CD8-positive, alpha-beta memory T cell (primary cell): ENCODE measurements at places on chromosomes 2 and 18. TPM values are rescaled to one million over a fixed set of nuclear protein-coding genes. Genes with fewer than 3 reads are reported as not detected.

Gene RSAD2
- 1.00 TPM for total RNA-seq

Gene CPLX4
- not detected for total RNA-seq

Gene LYPD6B
- not detected for total RNA-seq

- DNase-seq, result no peak
These were observed 3.0 kb downstream of the PIKFYVE start for GRCh38 chr2:208269091-208269490.

GRCh38 chr2:111659361-111660333 lies 224.3 kb downstream of the ANAPC1 start:
- no peak for DNase-seq

GRCh38 chr2:217832115-217832514 lies 170.7 kb downstream of the TNS1 start:
- no peak for DNase-seq

DNA sequence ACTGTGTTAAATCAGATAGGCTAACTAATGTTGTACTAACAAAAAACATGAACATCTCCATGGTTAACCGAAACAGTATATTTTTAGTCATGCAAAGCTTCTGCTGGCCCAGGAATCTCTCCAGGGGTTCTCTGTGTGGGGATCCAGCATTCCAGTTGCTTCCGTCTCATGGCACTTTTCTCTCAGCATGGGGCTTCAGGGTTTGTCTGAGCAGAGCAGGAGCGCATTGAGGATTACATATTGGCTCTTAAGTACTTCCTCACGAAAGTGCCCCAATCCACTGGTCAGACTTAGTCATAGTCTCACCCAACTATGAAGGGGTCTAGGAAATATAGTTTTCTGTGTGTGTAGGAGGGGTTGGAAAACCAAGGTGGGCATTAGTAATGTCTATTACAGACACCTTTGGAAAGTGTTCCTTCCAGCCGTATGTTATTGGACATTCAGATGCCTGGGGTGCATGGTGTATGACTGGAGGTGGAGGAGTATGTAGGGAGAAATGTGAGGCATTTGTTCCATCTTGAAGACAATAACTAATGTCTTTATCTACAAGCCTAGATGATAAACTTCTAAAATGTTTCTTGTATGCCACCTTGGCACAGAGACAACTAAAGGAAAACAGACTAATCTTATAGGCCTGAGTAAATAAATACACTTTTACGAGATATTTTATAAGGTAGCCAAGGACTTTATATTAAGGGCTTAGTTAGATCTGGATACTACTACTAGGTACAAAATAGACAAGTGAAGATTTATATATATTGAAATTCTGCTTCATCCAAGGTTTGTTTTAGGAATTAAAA lies 123.8 kb upstream of the ZEB2 start:
- no peak for DNase-seq
